ENCODE measurements at places on chromosomes 6 and 20. TPM values are rescaled to one million over a fixed set of nuclear protein-coding genes. Genes with fewer than 3 reads are reported as not detected.

Gene PRDM13
- not detected for total RNA-seq

Gene LYRM4
- total RNA-seq, result 23.3 TPM

Gene ADTRP
- not detected for total RNA-seq

Gene PHACTR3
- 9.9 TPM for total RNA-seq

Gene PLAGL2
- total RNA-seq, result 6.0 TPM

Gene ZBTB46
- 13.8 TPM for total RNA-seq

Gene ATP6V1G2
- total RNA-seq, result 2.2 TPM

Data from Right ventricle myocardium inferior (tissue), 1 donor.